Esophagus squamous epithelium (tissue), 5 donors: ENCODE measurements at places on chromosomes 1 and 21. TPM values are rescaled to one million over a fixed set of nuclear protein-coding genes. Genes with fewer than 3 reads are reported as not detected.

DNA sequence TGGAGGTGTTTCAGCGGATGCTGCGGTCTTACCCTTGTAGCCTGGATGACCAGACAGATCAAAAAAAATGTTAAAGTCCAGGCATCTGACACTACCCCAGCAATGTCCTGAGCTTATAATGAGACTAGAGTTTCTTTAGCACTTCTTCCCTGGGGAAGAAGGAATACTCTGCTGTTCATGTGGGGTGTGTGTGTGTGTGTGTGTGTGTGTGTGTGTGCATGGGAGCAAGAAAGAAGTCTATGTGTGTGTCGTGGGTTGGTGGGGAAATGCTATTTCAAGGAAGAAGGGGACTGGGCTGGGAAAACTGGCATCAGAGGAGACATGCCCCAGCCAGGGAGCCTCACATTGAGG lies 3.0 kb upstream of the RASSF5 start:
- H3K27ac ChIP-seq: peak overlapping the region; percentile 79
- no peaks in the 10 kb centered on the region for H3K36me3 ChIP-seq
- no peak overlapping the region for H3K4me3 ChIP-seq
- DNase-seq: no peak
- H3K4me1 ChIP-seq: peaks cover 32% of the 10 kb centered on the region

- H3K36me3 ChIP-seq: no peaks in the 10 kb centered on the region
- H3K4me1 ChIP-seq: peaks cover 9% of the 10 kb centered on the region
- no peaks in the 10 kb centered on the region for H3K27me3 ChIP-seq
Observed at GRCh38 chr1:40392221-40392620, 18.7 kb downstream of the SMAP2 start.

Gene CD1D
- total RNA-seq: 1.7 TPM

Gene KCNE2
- not detected for total RNA-seq

- DNase-seq: no peak
- no peak overlapping the region for H3K4me3 ChIP-seq
- peaks cover 15% of the 10 kb centered on the region for H3K4me1 ChIP-seq
- H3K36me3 ChIP-seq: no peaks in the 10 kb centered on the region
Observed at GRCh38 chr1:63946866-63947491, 173.2 kb downstream of the ROR1 start.

Gene GCSAML
- 0.88 TPM for total RNA-seq

Gene GADD45A
- total RNA-seq: 62.6 TPM

DNA sequence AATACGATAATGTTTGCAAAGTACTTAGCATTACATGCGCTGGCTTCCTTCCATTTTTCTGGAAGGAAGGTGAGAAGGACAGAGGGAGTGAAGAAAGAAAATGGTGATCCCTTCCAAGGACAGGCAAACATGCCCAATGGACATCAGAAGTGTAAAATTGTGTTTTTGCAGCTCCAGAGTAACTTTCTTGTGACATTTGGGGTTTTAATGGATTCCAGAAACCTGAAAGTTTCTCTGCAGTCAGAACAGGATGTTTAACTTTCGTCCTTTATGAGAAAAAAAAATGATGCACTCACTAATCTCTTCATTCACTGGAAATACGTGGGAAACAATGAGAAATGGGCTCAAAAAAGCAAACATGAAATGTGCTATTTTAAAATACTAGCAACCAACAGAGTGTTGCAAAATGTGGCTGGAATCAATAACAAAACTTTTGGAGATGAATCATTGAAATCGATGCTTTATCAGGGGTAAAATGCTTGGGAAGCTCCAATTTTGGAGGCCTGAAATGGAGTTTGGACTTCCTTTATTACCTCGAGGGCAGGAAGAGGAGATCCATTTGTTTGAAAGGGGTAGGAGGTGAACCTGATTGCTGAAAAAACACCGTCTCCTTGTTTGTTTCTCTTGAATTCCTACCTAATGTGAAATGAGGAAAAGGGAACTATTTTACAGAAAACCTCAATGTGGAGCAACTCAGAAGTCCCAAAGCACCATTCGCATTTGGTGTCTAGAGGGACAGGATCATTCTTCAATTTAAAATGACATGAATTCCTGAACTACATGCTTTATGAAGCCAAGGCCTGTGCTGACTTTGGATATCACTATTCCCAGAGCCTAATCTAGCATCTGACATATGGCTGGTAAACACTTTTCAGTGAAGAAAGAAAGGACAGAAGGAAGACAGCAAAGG lies 129.5 kb downstream of the TRABD2B start:
- H3K4me3 ChIP-seq: no peak overlapping the region
- H3K4me1 ChIP-seq: no peaks in the 10 kb centered on the region
- DNase-seq: no peak
- no peaks in the 10 kb centered on the region for H3K27me3 ChIP-seq
- H3K36me3 ChIP-seq: no peaks in the 10 kb centered on the region

DNA sequence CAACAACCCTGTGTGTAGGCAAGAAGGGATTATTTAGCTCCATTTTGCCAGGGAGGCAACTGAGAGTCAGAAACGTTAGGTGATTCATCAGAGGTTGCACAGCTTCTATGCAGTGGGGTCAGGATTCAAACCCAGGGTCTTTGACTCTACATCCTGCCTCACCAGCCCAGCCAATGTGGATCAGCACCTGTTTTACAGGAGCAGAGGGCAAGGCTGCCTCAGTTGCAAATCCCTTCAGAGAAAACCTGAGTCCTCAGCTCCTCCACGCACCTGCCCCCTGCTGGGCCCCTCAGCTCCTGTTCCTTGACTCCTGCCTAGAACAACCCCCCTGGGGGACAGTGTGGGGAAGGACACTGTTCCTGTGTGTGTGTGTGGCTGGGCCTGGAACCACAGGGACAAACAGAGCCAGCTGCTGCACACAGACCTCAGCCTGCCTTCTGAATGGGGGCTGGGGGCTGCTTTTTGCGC lies 61.6 kb downstream of the LRRN2 start:
- no peak for DNase-seq
- H3K4me3 ChIP-seq: no peak overlapping the region
- H3K27ac ChIP-seq: no peak overlapping the region
- no peaks in the 10 kb centered on the region for H3K36me3 ChIP-seq

GRCh38 chr1:32977546-32978087 lies 13.0 kb upstream of the RNF19B start:
- no peak overlapping the region for H3K27ac ChIP-seq
- no peak overlapping the region for H3K4me3 ChIP-seq
- no peaks in the 10 kb centered on the region for H3K27me3 ChIP-seq
- no peak for DNase-seq
- no peaks in the 10 kb centered on the region for H3K36me3 ChIP-seq

Gene KCNH1
- not detected for total RNA-seq

GRCh38 chr1:167955915-167956314 lies 19.0 kb upstream of the MPC2 start:
- peaks cover 42% of the 10 kb centered on the region for H3K36me3 ChIP-seq
- no peak overlapping the region for H3K4me3 ChIP-seq
- no peaks in the 10 kb centered on the region for H3K27me3 ChIP-seq
- H3K27ac ChIP-seq: no peak overlapping the region
- DNase-seq: no peak
- no peaks in the 10 kb centered on the region for H3K4me1 ChIP-seq

Gene SPATA21
- total RNA-seq: not detected

GRCh38 chr1:115364046-115364779 lies 26.2 kb upstream of the NGF start:
- peaks cover 4% of the 10 kb centered on the region for H3K4me1 ChIP-seq
- no peak for DNase-seq
- no peaks in the 10 kb centered on the region for H3K36me3 ChIP-seq
- H3K27ac ChIP-seq: peak overlapping the region; percentile 17
- no peak overlapping the region for H3K4me3 ChIP-seq

GRCh38 chr1:213075725-213076124 lies 24.7 kb downstream of the RPS6KC1 start:
- DNase-seq: no peak
- H3K4me3 ChIP-seq: no peak overlapping the region
- no peaks in the 10 kb centered on the region for H3K36me3 ChIP-seq
- H3K27me3 ChIP-seq: no peaks in the 10 kb centered on the region
- H3K4me1 ChIP-seq: no peaks in the 10 kb centered on the region

Gene DIRAS3
- 1.1 TPM for total RNA-seq

Gene HPCAL4
- total RNA-seq: not detected

DNA sequence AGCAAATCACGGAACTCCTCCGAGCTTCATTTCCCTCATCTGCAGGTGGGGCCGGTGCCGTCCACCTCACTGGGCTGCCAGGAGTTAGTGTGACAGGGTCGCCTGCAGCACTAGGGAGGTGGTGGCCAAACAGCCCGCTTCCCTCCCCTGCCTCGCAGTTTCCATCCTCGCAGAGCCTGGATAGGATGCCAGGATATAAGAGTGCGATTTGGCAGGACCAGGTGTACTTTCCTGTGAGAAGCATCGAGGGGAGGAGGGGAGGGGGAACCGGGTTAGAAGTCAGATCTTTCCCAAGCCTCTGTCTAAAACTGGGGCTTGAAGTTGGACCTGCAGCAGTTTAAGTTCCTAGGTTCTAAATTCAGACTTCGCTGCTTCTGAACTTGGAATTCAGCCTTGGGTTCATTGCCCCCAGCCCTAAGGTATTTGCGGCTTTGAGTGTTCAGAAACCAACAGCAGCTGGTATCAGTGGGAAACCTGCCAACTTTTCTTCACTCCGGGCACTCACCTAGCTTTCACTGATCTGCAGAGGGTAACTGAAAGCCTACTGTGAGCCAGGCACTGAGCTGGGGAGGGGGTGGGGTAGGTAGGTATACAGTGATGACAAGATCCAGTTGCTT lies 1.7 kb upstream of the JUN start:
- peak overlapping the region; percentile 92 for H3K4me3 ChIP-seq
- H3K27me3 ChIP-seq: no peaks in the 10 kb centered on the region
- peaks cover 7% of the 10 kb centered on the region for H3K4me1 ChIP-seq
- H3K27ac ChIP-seq: peak overlapping the region; percentile 99
- peaks cover 15% of the 10 kb centered on the region for H3K36me3 ChIP-seq

DNA sequence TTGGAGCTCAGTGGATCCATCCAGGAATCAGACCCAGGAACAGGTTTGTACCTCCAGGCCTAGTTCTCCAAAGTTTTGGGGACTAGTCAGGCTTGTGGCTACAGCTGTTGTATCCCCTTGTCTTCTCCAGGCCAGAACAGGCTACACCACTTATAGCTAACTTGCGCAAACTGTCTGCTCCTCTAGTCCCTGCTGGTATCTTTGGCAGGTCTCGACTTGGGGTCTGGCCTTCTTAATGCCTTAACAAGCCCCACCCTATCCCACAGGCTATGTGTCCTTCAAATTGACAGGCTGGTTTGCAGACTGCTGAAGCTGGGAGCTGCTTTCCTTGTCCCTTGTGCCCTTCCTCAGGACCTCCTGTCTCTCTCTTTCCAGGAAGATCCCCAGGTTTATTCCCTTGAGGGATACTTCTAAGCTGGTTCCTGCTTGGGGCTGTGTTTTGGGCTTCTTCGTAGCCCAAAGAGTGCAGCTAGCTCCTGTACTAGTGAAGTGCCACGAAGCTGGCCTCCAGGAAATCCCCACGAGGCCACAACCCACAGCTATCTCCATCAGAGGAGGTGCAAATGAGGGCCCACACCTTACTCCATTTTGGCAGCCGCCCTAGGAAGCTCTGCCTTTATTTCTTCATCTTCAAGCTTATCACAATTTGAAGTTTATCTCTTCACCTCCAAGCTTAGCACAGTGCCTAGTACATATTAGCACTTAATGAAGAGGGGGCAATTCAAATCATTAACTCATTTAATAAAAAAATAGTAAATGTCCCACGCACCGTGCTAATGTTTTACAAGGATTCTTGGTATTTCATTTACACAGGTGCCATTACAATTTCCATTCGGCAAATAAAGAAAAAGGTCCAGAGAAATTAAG lies 683 bp upstream of the DMAP1 start:
- peaks cover 23% of the 10 kb centered on the region for H3K36me3 ChIP-seq
- H3K4me3 ChIP-seq: peak overlapping the region; percentile 83
- no peak for DNase-seq
- H3K27me3 ChIP-seq: no peaks in the 10 kb centered on the region

DNA sequence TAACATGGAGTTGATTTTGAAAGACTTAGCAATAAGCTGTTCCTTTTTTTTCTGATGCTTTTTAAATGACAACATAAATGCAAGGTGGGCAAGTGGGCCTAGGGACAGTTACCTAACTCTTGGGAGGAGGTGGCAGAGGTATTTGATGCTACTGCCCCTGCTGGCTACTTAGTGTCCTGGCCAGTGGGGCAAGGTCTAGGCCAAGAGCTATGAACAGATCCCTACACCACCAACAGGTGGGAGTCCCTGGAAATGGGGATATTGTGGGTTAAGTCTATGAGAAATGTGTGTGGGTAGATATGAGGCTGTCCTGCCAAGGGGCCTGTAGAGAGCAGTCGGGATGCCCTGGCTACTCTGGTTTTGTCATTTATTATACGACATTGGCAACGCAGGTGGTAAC lies 31.3 kb upstream of the B3GALT5 start:
- DNase-seq: no peak
- no peak overlapping the region for H3K27ac ChIP-seq
- no peaks in the 10 kb centered on the region for H3K27me3 ChIP-seq
- no peaks in the 10 kb centered on the region for H3K36me3 ChIP-seq

Gene TGFB2
- total RNA-seq: 0.42 TPM

GRCh38 chr1:214847071-214847810 lies 235.3 kb upstream of the KCNK2 start:
- peaks cover 6% of the 10 kb centered on the region for H3K4me1 ChIP-seq
- H3K27me3 ChIP-seq: no peaks in the 10 kb centered on the region
- H3K4me3 ChIP-seq: no peak overlapping the region
- DNase-seq: no peak

DNA sequence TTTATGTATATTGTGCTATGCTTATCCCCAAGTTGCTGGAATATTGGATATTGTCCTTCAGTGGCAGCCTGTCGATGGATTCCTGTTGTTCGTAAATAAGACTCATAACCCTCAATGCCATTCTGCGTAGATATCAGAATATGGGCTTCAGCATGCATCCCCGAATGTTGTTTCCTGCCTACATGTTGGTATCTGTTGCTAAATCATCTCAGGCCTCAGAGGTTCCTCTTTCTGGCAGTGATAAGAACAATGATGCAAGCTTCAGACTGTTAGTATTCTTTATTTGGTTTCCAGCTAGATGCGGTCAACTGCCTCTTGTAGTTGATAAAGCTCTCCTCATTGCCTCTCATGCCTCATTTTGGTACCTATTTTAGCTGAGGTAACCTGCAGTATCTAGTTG lies 2082.6 kb downstream of the MRPL39 start:
- H3K4me1 ChIP-seq: no peaks in the 10 kb centered on the region
- H3K4me3 ChIP-seq: no peak overlapping the region
- no peak for DNase-seq
- H3K27me3 ChIP-seq: no peaks in the 10 kb centered on the region

- H3K36me3 ChIP-seq: no peaks in the 10 kb centered on the region
- no peaks in the 10 kb centered on the region for H3K27me3 ChIP-seq
- H3K4me1 ChIP-seq: no peaks in the 10 kb centered on the region
- DNase-seq: no peak
- no peak overlapping the region for H3K4me3 ChIP-seq
- no peak overlapping the region for H3K27ac ChIP-seq
Observed at GRCh38 chr1:64098846-64099582, 104.4 kb upstream of the UBE2U start.

- no peaks in the 10 kb centered on the region for H3K27me3 ChIP-seq
- no peak overlapping the region for H3K4me3 ChIP-seq
- no peak for DNase-seq
- H3K36me3 ChIP-seq: no peaks in the 10 kb centered on the region
- no peak overlapping the region for H3K27ac ChIP-seq
- no peaks in the 10 kb centered on the region for H3K4me1 ChIP-seq
Observed at GRCh38 chr21:24369746-24370145, 1237.5 kb downstream of the MRPL39 start.
